Activated T-cell treated with anti-CD3 and anti-CD28 coated beads, Interleukin-2, amount 50 U/mL, for 72 hours (primary cell): ENCODE measurements at places on chromosomes 1 and 21. TPM values are rescaled to one million over a fixed set of nuclear protein-coding genes. Genes with fewer than 3 reads are reported as not detected.

GRCh38 chr1:83845437-83846071 is 153.4 kb downstream of the TTLL7 start:
- no peaks in the 10 kb centered on the region for H3K27me3 ChIP-seq
- H3K36me3 ChIP-seq, result no peaks in the 10 kb centered on the region
- no peak overlapping the region for H3K4me3 ChIP-seq
- H3K27ac ChIP-seq, result no peak overlapping the region
- peaks cover 13% of the 10 kb centered on the region for H3K4me1 ChIP-seq

The SH2D1B gene
- total RNA-seq, result not detected

The DMBX1 gene
- not detected for total RNA-seq

- no peaks in the 10 kb centered on the region for H3K27me3 ChIP-seq
- no peak overlapping the region for H3K27ac ChIP-seq
- H3K36me3 ChIP-seq, result no peaks in the 10 kb centered on the region
- H3K4me3 ChIP-seq, result no peak overlapping the region
- H3K4me1 ChIP-seq, result no peaks in the 10 kb centered on the region
Measured at GRCh38 chr1:219713981-219714381, 101.1 kb upstream of the ZC3H11B start.

DNA sequence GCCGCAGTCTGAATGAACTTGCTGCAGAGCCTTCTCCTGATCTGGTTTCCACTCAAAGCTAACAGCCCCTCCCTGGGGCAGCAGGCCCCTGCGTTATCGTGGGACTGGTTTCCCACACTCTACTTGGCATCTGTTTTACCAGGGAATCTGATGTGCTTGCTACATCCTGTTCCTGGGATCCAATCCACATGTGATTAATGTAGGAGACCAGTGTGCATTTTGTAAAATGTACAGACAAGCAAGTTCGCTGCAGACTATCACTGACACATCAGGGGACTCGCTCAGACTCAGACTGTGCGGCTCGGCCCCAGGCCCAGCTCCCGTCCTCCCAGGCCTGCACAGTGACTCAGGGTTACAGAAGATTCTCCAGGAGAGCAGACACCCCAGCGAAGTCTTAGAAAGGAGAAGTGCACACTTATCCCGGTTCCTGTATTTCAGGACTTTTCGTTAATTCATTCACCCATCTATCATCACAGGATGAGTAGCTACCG is 340.1 kb downstream of the MATN1 start:
- no peak for DNase-seq
- H3K4me3 ChIP-seq, result no peak overlapping the region
- H3K27me3 ChIP-seq, result peaks cover 10% of the 10 kb centered on the region
- no peak overlapping the region for H3K27ac ChIP-seq
- no peaks in the 10 kb centered on the region for H3K4me1 ChIP-seq
- no peaks in the 10 kb centered on the region for H3K36me3 ChIP-seq

DNA sequence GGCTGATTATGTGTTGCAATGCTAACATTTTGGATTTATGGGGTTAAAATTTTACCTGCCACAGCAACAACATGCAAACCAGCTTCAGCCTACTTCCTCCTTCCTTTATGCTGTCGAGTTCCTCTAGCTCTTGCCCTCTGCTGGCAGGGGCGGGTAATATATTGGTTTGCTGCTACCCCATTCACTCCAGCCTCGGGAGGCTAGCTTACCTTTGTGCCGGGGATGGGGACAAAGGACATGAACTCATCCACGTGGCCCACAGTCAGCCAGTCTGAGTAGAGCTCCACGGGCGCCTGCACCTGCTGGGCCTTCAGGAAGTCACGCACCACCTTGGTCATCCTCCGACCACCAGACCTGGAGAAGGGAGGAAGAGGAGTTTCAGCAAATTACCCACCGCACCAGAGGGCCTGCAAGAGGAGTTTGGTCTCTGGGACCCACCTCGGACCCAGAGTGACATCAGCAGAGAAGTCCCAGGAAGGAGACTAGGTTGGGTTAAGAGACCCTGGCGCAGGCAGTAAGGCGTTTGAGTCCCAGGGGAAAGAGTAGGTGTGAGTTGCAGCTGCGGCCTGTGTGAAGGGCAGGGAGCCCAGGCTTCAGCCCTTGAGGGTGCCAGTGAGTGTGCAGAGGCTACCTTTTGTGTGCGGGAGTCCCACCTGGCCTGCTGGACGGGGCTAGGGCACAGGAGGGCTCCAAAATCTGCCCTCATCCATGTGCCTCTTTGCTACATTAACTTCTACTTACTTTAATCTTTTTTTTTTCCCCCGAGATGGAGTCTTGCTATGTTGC is 21.8 kb upstream of the SDHB start:
- no peak overlapping the region for H3K27ac ChIP-seq
- H3K36me3 ChIP-seq, result no peaks in the 10 kb centered on the region
- no peaks in the 10 kb centered on the region for H3K27me3 ChIP-seq
- peak; percentile 8 for DNase-seq
- H3K4me3 ChIP-seq, result no peak overlapping the region
- H3K4me1 ChIP-seq, result no peaks in the 10 kb centered on the region

DNA sequence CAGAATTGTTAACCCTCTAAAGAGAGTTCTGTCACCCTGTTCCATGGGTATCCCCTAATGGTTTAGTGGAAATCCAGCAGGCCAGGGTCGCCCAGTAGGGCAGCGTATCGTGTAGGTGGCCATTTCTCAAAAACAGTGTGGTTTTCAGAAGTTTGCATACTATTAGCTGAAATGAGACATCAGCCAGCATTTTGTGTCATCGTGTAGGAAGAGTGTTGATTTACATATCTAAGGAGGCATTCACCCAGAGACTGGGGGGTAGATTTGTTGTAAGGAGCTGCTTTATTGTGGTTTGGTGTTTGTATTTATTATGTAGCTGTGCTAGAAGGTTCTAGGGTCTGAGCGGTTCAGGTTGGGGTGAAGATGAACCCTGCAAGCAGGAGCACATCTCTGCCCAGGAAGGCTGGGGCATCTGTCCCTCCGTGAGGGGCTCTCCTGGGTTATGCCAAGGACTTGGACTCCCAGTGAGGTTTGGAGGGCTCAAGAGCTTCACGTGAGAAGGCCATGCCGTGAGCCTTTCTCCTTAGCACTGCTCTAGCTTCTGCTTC is 174.4 kb downstream of the PGBD5 start:
- H3K27ac ChIP-seq, result peak overlapping the region; percentile 67
- H3K27me3 ChIP-seq, result no peaks in the 10 kb centered on the region
- H3K36me3 ChIP-seq, result peaks cover 45% of the 10 kb centered on the region
- peak; percentile 25 for DNase-seq
- peaks cover 28% of the 10 kb centered on the region for H3K4me1 ChIP-seq

- H3K36me3 ChIP-seq, result no peaks in the 10 kb centered on the region
- H3K27ac ChIP-seq, result no peak overlapping the region
- no peaks in the 10 kb centered on the region for H3K4me1 ChIP-seq
- no peak overlapping the region for H3K4me3 ChIP-seq
- DNase-seq, result no peak
Measured at GRCh38 chr21:27595716-27596115, 628.8 kb upstream of the ADAMTS5 start.

GRCh38 chr1:1059494-1060280 is 14.4 kb downstream of the RNF223 start:
- peaks cover 11% of the 10 kb centered on the region for H3K27me3 ChIP-seq
- DNase-seq, result peak; percentile 92
- no peaks in the 10 kb centered on the region for H3K36me3 ChIP-seq
- H3K27ac ChIP-seq, result no peak overlapping the region
- H3K4me1 ChIP-seq, result peaks cover 39% of the 10 kb centered on the region
- peak overlapping the region; percentile 95 for H3K4me3 ChIP-seq

- H3K27ac ChIP-seq, result no peak overlapping the region
- DNase-seq, result no peak
- H3K36me3 ChIP-seq, result no peaks in the 10 kb centered on the region
- H3K4me3 ChIP-seq, result no peak overlapping the region
- H3K4me1 ChIP-seq, result no peaks in the 10 kb centered on the region
Measured at GRCh38 chr1:47002211-47002610, 21.3 kb upstream of the CYP4X1 start.

- H3K36me3 ChIP-seq, result peaks cover 8% of the 10 kb centered on the region
- H3K4me3 ChIP-seq, result no peak overlapping the region
- H3K4me1 ChIP-seq, result peaks cover under 1% of the 10 kb centered on the region
- H3K27me3 ChIP-seq, result no peaks in the 10 kb centered on the region
- no peak overlapping the region for H3K27ac ChIP-seq
Measured at GRCh38 chr1:161940866-161941591, 82.6 kb downstream of the OLFML2B start.

GRCh38 chr1:207019661-207020060 is 12.9 kb downstream of the C1orf116 start:
- H3K27me3 ChIP-seq, result peaks cover 11% of the 10 kb centered on the region
- H3K27ac ChIP-seq, result no peak overlapping the region
- no peaks in the 10 kb centered on the region for H3K36me3 ChIP-seq
- DNase-seq, result no peak
